ENCODE measurements at places on chromosomes 1 and 21.
A peak's percentile ranks its signal among the peaks of the same experiment; 100 is the strongest.

DNA sequence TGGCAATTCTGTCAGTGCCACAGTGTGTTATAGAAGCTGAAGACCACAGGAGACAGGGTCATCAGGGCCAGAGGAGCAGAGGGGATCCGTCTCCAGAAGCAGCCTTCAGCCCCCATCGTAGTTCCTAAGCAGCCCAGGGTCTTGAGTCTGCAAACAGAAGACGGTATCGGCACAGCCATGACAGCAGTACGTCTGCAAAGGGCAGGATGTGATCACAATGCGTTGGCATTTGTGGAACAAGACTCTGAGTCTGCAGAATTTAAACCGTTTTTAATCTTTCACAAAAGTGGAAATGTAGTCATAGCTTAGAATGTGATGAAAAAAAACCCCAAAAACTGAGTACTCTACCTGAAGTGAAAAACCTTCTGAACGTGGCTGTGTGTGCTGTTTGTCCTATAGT lies 44.0 kb upstream of the SCCPDH start:
- DNase-seq: no peak

DNA sequence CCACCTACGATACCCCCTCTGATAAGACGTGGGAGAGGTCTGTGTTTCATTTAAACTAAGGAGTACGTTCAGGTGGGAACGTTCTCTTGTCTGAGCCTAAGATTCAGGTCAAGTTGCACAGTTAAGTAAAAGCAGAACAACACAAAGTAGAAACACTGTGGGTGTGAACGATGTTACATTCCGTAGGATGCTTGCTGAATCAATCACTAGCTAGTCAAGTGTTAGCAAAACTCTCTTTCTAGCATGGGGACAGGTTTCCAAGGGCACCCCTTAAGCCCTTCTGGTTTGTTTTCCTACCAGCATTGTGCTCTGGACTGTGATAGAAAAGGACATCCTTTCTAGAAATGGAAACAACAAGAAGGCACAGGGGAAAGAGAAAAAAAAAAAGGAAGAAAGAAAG lies 13.3 kb downstream of the C1orf162 start:
- no peak for DNase-seq

DNA sequence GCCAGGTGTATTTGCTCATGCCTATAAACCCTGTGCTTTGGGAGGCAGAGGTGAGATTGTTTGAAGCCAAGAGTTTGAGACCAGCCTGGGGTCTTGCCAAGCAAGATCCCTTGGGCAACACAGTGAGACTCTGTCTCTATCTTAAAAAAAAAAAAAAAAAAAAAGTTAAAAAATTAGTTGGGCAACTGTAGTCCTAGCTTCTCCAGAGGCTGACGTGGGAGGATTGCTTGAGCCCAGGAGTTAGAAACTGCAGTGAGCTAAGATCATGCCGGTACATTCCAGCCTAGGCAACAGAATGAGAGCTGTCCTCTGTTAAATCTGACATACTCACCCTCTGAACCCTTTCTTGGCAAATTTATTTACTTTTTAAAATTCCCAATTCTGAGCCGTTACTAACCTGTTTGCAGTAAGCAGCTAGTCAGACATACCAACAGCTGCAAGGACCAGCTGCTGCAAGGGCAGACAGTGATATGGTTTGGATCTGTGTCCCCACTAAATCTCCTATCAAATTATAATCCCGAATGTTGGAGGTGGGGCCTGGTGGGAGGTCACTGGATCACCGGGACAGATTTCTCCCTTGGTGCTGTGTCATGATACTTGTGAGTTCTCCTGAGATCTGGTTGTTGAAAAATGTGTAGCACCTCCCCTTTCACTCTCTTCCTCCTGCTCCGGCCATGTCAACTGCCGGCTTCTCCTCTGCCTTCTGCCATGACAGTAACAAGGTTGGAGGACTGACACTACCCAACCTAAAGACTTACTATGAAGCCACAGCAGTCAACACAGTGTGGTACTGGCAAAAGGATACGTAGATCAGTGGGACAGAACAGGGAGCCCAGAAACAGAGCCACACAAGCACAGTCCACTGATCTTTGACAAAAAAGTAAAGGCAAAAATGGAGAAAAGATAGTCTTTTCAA lies 10.6 kb downstream of the PARP1 start:
- DNase-seq: no peak

DNA sequence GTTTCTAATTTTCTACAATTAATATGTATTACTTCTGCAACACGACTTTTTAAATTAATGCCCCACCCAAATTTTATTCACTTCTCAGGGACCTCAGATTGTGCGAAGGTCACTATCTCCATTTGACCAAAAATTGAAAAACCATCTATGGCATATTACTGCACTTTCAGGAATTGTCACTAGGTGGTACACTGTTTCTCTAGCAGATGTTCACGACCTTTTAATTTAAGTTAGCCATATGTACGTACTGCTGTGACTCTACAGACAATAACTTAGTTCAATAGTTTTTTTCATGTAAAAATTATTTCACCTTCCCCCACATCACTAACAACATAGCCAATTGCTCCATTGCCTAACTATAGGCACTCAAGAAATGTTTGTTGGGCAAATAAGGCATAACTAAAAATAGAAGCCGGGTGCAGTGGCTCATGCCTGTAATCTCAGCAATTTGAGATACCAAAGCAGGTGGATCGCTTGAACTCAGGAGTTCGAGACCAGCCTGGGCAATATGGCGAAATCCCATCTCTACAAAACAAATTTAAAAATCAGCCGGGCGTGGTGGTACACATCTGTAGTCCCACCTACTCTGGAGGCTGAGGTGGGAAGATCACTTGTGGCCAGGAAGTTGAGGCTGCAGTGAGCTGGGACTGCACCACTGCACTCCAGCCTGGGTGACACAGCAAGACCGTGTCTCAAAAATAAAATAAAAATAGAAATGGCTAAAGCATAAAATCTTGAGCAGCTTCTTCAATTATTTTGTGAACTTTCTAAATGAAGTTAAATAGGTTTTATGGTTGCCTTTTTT lies 75.7 kb upstream of the PKN2 start:
- DNase-seq: no peak

DNA sequence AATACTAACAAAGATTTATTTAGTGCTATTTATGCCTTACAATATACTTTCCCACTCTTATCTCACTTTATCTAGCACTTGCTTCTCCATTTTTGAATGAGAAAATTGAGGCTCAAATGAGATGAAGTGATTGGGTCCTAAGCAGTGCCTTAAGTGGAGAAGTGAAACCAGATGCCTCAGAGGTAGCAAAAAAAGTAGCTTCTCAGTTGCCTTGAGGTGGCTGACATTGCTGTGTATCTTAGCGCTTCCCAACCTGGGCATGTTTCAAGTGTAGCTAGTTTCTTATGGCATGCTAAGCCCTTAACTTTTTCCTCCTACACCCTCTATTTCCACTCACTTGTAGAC lies 390.4 kb downstream of the OMA1 start:
- DNase-seq: no peak

GRCh38 chr1:197526736-197527371 lies 248.4 kb downstream of the DENND1B start:
- DNase-seq: no peak

GRCh38 chr1:156200044-156200443 lies 6.1 kb downstream of the SLC25A44 start:
- no peak for DNase-seq

GRCh38 chr1:238063454-238063853 lies 172.7 kb upstream of the ZP4 start:
- no peak for DNase-seq

DNA sequence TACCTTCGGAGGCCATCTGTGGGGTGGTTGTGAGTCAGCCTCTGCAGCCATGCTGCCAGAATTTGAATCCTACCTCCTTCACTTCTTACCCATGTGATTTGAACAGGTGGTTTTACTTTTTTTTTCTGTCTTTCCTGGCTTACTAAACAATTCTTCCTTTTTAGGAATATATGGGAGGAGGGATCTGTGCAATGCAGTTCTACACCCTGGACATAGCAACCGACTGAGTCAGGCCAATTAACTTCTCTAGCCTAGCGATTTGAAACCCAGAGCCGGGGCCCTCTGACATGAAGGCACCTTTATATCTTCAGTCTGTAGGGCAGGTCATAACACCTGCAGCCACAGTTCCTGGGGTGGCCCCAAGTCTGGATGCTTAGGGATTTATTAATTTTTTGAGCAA lies 83.6 kb downstream of the ST6GALNAC3 start:
- peak; percentile 86 for DNase-seq

DNA sequence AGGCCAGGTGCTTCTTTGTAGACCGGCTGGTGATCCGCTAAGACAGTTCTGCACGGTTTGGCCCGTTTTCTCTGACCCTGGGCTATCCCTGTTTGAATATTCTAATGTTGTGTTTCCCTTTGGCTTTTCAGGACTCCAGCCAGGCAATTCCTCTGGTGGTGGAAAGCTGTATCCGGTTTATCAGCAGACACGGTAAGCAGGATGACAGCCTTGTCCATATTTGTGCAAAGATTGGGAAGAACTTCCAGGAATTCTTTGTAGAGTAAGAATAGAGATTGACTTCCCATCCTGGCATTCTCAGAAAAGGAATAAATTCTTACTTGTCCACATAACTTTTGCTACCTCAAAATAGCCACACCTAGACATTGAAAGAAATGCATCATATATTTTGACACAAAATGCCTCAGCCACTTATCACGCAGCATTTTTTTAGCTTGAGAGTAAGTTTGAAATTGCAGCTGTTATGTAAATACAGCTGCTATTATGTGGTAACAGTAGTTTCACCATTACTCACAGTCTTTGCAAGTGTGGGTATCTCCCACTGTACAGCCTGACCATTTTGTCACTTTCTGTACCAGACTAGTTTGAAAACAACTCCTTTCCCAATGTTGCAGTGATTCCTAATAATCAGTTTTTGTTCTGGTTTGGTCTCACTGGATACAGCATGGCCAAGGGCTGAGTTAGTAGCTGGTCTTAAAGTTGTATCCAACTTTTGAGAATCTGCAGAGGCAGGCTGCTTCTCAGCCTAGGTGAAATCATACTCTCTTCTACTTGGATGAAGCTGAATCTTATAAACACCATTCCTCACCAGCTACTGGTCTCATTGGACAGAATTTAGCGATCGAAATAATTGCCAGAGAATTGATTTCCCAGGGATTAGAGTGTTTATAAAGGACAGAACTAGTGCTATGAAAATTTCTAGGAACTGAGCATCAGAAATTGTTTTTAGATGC lies 40.0 kb upstream of the IKBKE start:
- DNase-seq: no peak

DNA sequence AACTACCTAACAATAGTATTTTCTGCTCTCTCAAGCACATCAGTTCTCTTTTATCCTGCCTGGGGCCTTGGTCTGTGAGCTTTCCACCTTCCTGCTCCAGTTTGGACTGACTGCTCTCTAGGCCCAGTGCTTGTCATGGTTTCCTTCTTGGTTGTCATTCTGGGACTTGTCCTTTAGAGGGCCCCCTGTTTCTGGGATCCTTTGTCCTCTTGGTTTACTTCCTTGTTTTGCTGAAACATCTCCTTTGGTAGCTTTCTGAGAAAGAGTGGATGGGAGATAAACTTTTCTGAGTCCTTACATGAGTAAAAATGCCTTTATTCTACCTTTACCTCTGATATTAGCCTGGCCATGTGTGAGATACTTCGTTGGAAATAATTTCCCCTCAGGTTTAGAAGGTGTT lies 4.7 kb downstream of the SLC1A7 start:
- no peak for DNase-seq

GRCh38 chr1:234395297-234395696 lies 22.0 kb downstream of the COA6 start:
- DNase-seq: no peak

GRCh38 chr1:12215118-12215961 lies 14.5 kb upstream of the VPS13D start:
- DNase-seq: no peak

- DNase-seq: peak; percentile 37
These were observed 44.2 kb downstream of the SMYD2 start for GRCh38 chr1:214324896-214325800.

DNA sequence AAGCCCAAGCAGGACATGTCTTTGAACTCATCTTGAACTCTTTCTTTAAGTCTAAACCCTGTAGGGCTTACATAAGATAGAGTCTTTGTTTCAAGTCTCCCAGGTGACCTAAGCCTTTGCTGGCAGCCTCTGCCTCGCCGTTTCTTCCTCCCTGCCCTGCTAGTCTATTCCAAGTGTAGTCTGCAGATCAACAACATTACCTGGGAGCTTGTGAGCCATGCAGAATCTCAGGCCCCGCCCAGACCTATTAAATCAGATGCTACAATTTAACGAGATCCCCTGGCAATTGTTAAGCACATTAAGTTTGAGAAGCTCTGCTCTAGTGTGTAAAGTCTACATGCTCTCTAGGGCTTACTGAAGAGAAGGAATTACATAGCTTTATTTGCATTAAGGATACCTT lies 271.6 kb downstream of the PBX1 start:
- no peak for DNase-seq

GRCh38 chr21:42404539-42404938 lies 837 bp downstream of the UBASH3A start:
- no peak for DNase-seq

DNA sequence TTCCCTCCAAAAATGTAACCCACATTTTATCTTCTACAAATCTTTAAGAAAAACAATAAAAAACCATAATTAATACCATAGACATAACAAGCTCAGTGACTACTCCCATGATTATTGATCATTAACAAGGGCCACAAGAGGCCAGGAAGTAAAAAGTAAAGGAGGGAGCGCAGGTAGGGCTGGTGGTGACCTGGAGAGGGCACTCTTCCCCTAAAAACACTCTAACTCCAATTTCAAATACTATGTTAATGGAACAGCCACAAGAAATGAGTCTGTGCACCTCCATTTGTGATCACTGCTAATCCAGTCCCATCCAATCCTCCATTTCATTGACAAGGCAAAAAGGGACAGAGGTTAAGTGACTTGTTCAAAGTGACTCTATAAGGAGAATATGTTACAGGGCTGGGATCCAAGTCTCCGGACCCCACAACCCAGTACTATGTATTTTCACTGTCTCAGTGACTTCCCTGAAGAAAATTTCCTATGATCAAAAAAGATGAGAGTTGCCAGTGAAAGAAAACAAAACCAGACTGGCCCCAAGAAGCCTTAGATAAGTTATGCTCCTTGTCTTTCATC lies 41.2 kb upstream of the CFAP298 start:
- DNase-seq: no peak

DNA sequence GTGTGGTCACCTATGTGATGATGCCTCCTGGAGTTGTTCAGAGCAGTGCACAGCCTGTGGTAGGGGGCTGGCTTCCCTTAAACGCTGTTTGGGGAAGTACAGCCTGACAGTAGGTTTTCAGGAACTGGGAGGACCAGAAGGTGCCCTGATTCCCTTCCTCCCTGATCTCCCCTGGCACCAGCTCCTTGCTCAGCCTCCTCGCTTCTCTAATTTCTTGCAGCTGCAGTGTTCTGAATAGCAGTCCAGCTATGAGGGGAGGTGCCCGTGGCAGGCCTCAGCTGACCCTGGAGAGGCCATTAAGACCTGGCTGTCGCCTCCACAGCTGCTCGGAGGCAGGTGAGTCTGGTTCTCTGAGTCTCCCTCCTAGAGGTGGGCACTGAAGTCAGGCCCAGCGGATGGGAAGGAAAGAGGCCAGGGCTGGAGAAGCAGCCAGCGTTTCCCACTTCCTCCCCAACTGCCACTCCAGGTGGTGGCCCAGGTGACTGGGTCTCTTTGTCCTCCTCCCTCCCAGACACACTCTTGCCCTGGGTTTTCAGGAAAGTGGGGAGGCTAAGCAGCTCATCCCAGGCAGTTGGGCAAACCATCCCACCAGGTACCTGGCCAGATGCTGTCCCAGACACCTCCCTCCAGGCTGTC lies 52.0 kb upstream of the RPL11 start:
- no peak for DNase-seq
